ENCODE measurements at places on chromosomes 5 and 9.

DNA sequence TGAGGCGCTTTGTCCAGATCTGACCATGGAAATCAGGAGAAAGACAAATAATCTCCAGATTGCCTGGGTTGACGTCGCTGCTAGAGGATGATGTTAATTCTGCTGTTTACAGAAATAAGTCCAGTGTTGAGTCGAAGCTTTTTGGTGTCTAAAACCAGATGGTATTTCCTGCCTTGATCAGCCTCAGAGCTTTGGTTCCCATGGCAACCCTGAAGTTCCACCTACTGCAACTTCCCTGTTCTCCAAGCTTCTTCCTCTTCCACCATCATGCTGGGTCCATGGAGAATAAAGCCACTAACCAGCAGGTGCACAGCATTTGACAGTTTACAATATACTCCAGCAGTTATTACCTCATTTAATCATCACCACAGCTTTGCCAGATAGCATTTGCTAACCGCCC, 18.0 kb upstream of the GABBR2 start:
- no peak for DNase-seq

DNA sequence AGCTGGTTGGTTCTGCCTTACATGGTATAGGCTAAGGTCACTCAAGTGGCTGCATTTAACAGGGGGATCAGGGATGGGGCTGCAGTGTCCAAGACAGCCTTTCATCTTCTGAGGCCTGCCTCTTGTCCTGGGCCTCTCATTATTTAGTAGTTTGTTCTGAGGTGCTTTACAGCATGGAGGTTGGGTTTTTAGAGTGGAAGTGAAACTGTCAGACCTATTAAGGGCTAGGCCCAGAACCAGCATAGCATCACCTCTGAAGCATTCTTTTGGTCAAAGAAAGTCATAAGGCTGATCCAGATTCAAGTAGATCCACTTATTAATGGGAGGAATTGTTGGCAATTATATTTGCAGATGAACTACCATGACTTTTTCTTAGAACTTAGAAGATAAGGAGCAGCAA, 146.0 kb upstream of the NMUR2 start:
- no peak for DNase-seq

GRCh38 chr5:123124859-123125595, 36.0 kb downstream of the PRDM6 start:
- DNase-seq, result no peak

- no peak for DNase-seq
Measured at GRCh38 chr5:83441747-83442146, 29.8 kb upstream of the VCAN start.

- DNase-seq, result no peak
Measured at GRCh38 chr5:137666461-137666850, 69.4 kb downstream of the KLHL3 start.

DNA sequence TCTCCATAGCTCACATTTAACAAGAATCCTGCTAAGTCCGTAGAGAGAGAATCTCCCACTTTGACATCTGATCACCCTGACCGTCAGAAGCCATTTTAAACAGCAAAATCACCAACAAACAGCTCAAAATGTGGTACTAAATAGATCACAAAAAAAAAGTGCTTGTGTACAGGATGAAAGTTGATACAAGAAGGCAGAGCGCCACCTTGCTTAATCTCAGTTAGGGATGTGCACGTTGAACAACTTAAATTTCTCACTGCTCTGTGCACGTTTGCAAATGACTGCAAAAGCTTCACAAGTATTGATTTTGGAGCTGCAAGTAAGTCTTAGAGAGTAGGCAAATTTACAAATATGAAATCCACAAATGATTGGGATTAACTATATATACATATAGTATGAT, 63.1 kb upstream of the NREP start:
- no peak for DNase-seq

DNA sequence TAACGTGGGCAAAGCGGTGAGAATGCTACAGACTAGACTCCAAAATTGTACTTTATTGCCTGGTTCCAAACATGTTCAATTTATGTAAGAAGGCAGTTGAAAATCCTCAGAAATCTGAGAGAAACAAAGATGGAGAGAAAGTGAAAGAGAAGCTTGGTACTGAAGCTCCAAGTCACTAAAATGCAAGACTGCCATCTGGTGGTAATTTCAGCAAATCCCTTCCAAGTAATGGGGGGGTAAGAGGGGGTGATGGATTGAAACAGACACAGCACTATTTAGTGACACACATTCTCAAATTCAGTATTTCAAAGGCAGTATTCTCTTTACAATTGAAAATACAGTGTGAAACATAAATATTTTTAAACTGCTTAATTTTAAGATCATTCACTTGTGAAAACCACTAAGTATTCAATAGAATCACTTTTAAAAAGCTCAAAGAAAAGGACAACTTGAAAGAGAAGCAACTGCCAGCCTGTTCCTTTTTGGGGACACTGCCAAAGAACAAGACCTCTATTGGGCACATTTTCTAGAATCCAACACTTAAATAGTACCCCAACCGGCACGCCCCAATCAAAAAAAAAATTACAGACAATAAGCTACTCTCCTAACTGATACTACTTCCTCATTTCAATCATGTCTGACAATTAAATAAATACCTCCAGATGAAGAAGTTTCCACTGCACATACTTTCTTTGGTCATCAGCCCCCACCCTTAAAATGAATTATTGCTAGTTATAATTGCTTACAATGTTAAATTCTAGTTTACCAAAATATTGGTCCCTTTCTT, 131.5 kb downstream of the AGTPBP1 start:
- no peak for DNase-seq

DNA sequence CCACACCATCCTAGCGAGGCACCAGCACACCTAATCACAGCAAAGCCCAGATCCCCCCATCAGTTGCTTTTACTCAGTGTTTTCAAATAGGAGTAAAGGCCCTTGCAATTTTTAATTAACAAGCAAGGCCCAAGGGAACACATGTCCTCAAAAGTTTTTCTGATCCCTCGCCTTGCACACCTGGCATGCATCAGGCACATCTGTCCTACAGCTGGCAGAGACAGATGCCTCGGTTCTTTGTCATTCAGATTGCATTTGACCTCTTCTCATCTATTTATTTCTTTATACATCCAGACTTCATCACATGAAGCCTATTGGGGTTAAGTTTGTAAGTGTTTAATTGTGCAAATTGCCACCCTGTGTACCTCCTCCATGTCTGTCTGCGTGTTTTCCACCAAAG, 241.4 kb downstream of the MARCHF11 start:
- DNase-seq, result no peak

GRCh38 chr9:22356985-22357384, 89.6 kb upstream of the DMRTA1 start:
- no peak for DNase-seq

- no peak for DNase-seq
Measured at GRCh38 chr5:39801306-39801705, 376.5 kb upstream of the DAB2 start.

- no peak for DNase-seq
Measured at GRCh38 chr5:14718778-14719177, 54.3 kb downstream of the OTULIN start.

GRCh38 chr5:6454628-6455053, 6.0 kb downstream of the UBE2QL1 start:
- no peak for DNase-seq

DNA sequence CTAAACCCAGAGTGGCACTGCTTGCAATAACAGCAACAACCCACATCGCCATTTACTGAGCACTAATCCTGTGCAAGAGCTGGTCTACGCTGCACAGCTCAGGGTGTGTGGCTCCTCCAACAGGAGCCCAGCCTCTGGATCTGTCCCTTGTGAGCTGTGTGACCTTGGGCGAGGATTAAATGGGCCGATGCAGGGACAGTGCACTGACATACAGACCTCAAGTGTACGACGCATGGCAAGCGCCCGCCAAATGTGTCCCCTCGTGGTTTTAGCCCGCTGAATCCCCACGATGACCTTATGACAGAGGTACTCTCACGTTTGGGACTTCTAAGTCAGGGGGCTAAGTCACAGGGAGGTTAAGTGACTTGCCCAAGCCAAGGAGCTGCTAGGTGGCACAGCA, 130.3 kb upstream of the RAPGEF1 start:
- DNase-seq, result no peak

GRCh38 chr9:33461492-33461891, 12.2 kb downstream of the NOL6 start:
- no peak for DNase-seq

GRCh38 chr9:21028466-21028865, 3.0 kb downstream of the HACD4 start:
- no peak for DNase-seq

DNA sequence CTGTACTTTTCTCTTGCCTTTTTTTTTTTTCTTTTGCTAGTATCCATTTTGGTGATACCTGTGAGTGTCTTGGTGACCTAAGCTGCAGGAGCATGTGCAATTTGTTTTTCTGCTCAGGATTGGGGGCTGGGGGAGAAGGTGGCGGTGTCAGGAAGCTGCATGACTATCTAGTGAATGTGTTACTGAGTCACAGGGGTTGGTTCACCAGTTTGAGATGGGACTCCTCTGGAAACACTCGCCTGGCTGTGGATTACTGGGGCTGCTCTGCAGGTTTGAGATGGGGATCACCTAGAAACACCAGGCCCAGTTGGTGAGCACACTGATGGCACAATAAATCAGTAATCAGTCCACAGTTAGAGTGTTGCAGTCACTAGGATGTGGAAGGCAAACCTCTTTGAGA, 447.9 kb downstream of the SPATA31D1 start:
- no peak for DNase-seq

DNA sequence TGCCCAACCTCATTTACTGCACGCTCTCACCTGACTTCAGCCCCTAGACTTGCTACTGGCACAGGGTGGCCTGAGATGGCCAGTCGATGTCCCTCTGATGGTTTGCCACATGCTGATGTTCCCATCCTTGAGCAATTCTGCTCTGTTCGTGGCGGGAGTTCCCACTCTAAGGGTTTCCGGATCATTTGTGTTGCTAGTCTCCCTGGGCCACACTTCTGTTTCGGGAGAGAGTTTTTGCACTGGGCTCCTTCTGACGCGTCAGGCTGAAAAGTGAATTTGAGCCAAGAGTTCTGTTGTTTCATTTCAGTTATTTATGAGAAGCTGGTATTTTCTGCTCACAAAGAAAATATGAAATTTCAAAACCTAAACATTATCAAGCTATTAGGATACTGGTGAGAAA, 597.7 kb downstream of the BNC2 start:
- no peak for DNase-seq

GRCh38 chr5:74648835-74649293, 8.3 kb upstream of the ENC1 start:
- DNase-seq, result no peak

DNA sequence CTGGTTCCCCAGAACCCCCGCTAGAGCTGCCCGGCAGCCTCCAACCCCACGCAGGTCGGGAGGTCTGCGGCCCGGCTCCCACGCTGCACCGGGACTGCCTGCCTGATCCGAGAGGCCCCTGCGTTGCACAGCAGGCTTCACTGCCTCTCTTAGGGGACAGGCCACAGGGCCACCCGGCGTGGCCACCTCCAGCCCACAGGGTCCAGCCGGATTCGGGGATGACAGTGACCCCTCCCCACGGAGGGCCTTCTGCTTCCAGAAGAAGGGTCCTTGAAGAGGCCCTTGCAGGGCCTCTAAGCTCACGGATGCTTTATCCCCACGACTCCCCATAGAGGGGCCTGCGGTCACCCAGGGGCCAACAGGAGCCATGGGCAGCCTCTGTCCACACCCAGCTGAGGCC, 66.1 kb upstream of the PPP1R26 start:
- DNase-seq, result no peak

- DNase-seq, result no peak
Measured at GRCh38 chr5:77893225-77893860, 117.2 kb upstream of the TBCA start.

DNA sequence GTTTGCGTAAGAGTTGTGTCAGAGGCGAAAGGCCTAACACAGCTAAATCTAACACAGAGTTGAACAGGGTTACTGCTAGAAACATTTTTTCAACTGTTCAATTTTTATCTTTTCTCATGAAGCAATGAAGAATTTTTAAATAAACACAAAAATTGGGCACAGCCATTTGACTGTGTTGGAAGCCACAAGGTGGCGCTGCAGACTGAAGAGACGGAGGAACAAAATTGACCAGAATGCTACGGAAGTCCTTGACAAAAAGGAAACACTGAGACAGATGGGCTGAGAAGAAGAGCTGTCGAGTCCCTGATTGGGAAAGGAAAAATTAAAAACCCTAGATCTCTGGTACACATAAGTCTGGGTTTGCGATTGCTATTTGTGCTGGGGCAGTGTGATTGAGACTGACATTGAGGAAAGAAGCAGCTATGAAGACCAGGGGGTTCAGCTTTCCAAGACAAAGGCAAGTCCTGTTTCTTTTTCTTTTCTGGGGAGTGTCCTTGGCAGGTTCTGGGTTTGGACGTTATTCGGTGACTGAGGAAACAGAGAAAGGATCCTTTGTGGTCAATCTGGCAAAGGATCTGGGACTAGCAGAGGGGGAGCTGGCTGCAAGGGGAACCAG, at the start of gene PCDHB9:
Gene PCDHB9, plus strand, starts transcription at position 265 of the 616 bp plus-strand sequence. Its CDS starts 158 bp downstream, at position 423.
- DNase-seq, result no peak

DNA sequence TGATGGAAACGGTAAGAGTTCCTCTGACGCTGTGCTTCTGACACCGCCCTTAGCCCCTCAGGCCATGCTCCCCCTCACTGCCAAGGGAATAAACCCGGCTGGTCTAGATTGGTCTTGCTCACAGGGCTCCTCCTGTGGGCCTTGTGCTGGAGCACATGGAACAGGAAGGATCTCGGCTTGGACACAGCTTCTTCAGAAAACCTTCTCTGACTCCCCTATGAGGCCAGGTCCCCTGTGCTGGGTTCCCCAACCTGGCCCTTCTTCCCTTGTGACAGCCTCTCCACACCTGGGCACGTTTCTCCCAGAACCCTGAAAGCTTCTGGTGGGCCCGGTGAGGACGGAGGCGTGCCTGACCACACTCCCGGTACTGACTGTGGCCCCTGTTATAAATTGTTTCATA, 8.2 kb downstream of the SPATA31E1 start:
- no peak for DNase-seq

- DNase-seq, result no peak
Measured at GRCh38 chr5:142769251-142769792, 855 bp upstream of the ARHGAP26 start.
